ENCODE measurements at places on chromosomes 12 and 14. TPM values are rescaled to one million over a fixed set of nuclear protein-coding genes. Genes with fewer than 3 reads are reported as not detected.

GRCh38 chr14:59583755-59584154 is 7.1 kb upstream of the CCDC175 start:
- DNase-seq = no peak

DNA sequence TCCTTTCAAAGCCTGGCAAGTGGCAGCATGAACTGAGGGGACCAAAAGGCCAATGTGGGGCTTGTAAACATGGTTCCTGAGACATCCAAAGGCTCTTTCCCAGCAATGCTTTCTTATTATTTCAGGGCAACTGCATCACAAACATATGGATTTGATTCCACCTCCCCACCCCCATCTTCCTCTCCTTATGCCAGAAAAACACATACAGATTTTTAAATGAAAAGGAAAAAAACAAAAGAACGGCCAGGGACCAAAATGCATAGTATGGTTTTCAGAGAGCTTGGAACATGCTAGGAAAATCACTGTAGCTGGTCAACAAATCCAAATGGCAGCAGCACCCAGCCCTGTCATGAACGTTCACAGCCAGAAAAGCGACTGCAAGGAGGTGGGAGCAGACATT is 167.6 kb downstream of the ANO2 start:
- DNase-seq = no peak

- no peak for DNase-seq
Observed at GRCh38 chr14:48876806-48877340, 709.3 kb downstream of the RPS29 start.

DNA sequence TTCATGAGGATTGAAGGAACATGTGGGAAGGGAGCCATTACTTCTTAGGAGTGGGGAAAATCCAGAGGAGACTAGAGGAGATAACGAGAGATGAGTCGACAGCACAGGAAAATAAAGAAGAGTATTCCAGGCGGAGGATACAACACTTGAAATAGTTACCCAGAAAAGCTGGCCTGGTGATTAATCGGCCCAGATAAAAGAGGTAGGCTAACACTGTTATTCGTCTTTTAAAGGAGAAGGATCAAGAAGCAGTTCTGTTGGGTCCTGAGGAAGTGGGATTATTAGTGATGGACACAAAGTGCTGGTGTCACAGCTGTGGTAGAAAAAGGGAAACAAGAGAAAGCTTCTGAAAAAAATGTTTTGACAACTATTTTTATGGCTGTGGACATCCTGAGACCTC is 425.3 kb downstream of the ZFP36L1 start:
- DNase-seq = no peak

DNA sequence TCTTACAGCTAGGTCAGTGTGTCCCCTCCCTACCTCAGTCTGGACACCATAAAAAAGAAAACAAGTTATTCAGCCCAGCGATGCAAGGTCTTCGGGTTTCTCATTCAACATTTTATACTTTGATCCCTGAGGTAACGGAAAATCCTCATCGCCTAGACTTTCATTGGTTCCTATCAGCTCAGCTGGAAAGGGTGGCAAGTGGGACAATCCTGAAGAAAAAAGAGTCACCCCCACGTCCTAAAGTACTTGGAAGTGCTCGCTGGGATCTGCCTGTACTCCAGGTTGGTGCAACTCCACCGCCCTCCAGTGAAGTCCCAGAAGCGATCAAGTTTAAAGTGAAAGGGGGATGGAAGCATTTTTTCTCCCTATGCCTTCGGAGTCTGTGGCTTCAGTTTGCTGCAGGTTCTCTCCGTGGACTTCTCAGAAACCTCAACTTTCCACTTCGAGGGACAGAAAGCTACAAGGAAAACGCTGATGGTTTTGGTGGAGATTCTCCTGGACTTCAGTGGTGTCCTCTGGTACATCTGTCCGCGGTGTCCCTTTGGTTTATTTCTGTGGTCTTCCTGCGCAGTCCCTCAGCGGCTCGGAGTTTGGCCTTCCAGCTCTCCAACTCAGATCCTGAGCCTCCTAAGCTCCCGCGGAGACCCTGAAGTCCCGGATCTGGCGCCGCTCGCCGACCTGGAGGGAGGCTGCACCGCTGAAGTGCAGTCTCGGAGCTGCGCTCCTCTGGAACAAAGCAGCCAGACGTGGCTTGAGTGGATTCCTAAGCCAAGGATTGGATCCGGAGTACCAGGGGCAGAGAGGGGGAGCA is 1.8 kb upstream of the LRFN5 start:
- no peak for DNase-seq

DNA sequence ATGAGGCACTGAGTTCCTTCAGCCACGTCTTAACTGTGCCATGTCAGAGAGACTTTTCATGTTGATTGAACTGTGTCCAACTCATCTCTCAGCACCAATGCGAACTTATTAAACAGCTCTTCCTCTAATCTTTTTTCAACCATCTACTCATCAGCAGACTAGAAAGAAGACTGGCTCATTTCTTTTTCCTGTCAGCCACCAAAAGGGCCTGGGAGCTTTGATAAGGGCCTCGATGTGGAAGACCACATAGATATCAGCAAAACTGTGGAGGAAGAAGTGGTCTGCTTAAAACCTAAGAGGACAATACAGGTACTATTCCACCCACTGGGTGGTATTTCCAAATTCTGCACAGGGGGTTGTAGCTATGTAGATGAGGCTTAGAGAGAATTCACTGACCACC is 3.6 kb upstream of the PLXNC1 start:
- DNase-seq = no peak

- DNase-seq = no peak
Observed at GRCh38 chr12:49809906-49810389, 18.3 kb downstream of the NCKAP5L start.

The PZP gene
- not detected for total RNA-seq

The FSCB gene
- not detected for total RNA-seq
